ENCODE measurements at places on chromosomes 3 and 15. TPM values are rescaled to one million over a fixed set of nuclear protein-coding genes. Genes with fewer than 3 reads are reported as not detected.

VEPH1 gene
- 34.0 TPM for total RNA-seq

ARL6 gene
- 8.1 TPM for total RNA-seq

BAHD1 gene
- 22.0 TPM for total RNA-seq

DUOXA2 gene
- not detected for total RNA-seq

IQCF5 gene
- total RNA-seq, result not detected

KBTBD12 gene
- not detected for total RNA-seq

LRRC2 gene
- 10.8 TPM for total RNA-seq

APOD gene
- 0.97 TPM for total RNA-seq

ZMYND10 gene
- 1.5 TPM for total RNA-seq

CTXND1 gene
- not detected for total RNA-seq

ELL3 gene
- 5.2 TPM for total RNA-seq

CADPS gene
- 11.4 TPM for total RNA-seq

TMEM158 gene
- total RNA-seq, result 24.4 TPM

ARL13B gene
- total RNA-seq, result 6.1 TPM

TM4SF1 gene
- 10.5 TPM for total RNA-seq

CYP1A2 gene
- not detected for total RNA-seq

DCBLD2 gene
- 151 TPM for total RNA-seq

PEX5L gene
- not detected for total RNA-seq

FANCD2OS gene
- not detected for total RNA-seq

DNAH12 gene
- total RNA-seq, result not detected

RPS27L gene
- 110 TPM for total RNA-seq

SLC24A5 gene
- total RNA-seq, result not detected

All from GM23248 (cell line).